NCI-H774 (cell line): ENCODE measurements at places on chromosomes 5 and 9.
A peak's percentile ranks its signal among the peaks of the same experiment; 100 is the strongest.

DNA sequence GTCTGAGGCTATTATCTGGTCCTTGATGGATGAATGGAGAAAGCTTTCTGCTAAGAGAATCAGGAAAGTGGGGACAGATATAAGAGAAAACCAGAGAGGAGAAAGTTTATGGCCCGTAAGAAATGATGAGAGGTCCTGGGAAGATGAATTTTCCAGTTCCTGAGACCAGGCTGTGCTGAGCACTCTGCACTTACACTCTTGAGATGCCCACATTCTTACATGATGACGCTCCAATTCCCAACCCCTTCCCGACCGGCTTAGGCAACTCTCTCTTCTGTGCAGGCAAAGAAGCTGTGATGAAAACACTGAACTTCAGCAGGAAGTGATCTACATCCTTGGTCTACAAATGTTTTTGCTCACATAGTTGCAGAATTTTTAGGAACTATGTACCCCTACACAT, 417.0 kb downstream of the ARHGEF28 start:
- no peak for DNase-seq

DNA sequence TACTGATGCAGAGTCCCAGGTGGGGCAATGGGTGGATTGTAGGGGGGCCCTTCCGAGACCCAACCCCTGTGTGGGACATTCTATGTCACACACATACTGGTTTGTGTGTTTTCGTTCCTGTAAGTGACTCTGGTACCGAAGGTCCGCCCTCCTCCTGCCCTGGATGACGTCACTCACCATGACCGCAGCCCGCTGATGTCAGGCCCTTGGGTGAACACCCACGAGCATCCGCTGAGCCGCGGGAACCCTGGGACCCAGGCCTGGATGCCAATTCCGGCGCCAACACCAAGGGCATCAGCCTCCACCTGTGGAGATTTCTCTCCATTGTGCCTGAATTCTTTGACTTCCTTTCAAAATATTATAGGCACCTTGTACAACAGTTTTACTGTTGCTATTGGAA, 184.3 kb downstream of the MTRR start:
- no peak for DNase-seq

- no peak for DNase-seq
Measured at GRCh38 chr9:36789886-36790285, 217.2 kb downstream of the MELK start.

DNA sequence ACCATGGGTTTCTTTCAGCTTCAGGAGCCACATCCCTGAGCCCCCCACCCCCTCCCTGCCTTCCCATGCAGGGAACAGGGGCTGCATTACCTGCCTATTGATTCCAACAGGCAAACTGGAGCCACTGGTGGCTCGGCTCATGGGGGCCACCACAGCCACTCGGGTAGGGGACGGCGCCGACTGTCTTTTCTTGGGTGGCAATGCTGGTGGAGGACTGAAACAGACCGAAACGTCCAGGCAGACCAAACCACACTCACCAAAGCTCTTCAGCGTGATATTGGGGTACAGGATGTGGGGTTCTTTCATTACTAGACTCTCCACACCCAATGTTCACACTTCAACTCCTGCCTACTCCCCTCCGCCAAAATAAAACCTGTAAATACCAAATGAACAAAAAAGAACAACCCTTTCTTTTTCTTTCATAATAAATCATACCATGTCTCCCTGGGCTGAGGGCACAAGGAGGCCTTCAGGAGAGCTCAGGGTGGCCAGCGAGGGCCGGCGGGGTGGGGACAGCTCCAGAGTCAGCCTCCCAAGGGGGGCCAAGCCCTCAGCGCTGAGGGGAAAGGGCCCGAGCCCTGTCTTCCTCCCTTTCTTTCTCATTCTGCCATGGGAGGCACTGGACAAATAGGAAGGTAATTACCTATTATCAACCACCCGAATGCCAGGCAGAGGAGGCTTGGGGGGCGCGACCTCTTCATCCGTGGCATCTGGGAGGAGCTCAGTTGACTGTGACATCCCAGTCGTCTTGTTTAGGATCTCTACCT, 83.3 kb downstream of the PRRT1B start:
- no peak for DNase-seq

DNA sequence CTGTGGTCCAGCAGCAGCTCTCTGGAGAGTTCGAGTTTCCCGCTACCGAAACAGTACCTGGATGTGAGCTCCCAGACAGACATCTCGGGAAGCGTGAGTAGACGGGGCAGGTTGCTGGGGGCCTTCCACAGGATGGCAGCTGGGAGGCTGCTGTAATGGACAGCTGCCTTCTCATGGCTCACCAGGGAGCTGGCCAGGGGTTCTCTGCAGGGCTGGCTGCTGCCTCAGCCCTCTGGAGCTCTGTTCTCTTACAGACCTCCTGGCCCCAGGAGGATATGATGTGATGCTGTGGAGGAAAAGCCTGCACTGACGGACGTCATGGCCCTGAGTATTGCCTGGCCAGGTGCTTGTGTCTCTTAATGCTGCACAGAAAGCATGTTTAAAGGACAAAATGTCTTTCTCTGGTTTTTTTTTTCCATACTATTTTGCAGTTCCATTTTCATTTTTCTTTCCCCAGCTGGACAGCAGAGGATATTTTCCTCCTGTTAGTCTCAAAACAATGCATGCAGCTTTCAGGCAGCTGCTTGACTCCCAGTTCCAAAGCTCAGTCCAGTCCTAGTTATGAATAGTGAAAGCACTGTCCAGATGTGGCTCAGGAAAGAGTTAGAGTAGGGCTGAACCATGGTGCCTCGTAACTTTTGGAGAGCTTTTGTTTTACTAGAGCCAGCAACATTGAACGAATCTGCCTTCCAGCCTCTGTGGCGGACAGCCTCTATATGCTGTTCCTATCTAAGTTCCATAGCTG, 77.5 kb upstream of the RARS1 start:
- no peak for DNase-seq

GRCh38 chr5:80216096-80216495, 39.8 kb downstream of the SERINC5 start:
- no peak for DNase-seq

DNA sequence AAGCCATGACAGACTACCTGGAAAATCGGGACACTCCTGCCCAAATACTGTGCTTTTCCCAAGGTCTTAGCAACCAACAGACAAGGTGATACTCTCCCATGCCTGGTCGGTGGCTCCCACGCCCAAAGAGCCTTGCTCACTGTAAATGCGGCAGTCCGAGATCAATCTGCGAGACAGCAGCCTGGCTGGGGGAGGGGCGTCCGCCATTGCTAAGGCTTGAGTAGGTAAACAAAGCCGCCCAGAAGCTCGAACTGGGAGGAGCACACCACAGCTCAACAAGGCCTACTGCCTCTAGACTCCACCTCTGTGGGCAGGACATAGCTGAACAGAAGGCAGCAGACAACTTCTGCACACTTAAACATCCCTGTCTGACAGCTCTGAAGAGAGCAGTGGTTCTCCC, 272.1 kb upstream of the CCNG1 start:
- DNase-seq, result no peak

GRCh38 chr5:92147798-92148197, 764.7 kb upstream of the ARRDC3 start:
- no peak for DNase-seq

- peak; percentile 2 for DNase-seq
Measured at GRCh38 chr5:116084287-116084691, 536 bp upstream of the COMMD10 start.

DNA sequence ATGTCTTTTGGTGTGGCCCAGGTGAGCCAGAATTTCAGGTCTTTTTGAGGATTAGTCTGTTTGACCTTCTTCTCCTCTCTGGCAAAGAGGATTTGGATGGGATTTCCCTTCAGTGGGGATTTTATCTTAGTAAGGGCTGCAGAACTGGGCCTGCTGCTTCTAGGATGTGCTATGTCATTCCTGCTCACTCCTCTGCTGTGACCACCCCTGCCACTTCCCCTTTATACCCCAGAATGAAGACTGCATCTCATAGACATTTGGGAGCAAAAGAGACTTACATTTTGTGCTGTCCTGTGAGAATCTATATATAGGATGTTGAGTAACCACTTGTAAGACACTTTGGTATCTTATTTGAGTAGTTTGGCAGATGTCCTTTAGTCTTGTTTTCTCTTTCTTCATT, 76.2 kb downstream of the ARHGAP26 start:
- no peak for DNase-seq

DNA sequence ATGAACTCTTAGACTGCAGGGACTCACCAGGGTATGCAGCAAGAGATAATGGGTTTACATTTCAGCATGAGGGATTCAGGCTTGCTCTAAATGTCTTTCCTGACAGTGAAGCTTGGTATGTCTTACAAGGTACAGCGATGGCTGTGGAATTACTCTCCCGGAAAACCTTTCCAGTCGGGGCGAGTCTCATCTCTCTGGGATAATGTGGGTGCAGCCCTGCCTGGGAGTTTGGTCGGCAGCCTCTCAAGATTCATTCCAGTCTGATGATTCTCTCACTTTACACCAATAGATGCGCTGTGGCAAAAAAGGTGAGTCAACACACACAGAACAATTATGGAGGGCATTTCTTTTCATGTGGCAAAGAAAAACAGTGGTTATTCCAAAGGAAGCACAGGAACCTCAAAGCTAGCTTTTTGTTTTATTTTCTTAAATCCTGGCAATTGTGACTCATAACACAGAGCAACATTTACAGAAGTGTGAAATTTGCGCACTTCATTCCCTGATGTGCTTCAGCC, 190.3 kb downstream of the DCP2 start:
- no peak for DNase-seq

- DNase-seq, result no peak
Measured at GRCh38 chr5:36755920-36756488, 120.6 kb upstream of the NIPBL start.

DNA sequence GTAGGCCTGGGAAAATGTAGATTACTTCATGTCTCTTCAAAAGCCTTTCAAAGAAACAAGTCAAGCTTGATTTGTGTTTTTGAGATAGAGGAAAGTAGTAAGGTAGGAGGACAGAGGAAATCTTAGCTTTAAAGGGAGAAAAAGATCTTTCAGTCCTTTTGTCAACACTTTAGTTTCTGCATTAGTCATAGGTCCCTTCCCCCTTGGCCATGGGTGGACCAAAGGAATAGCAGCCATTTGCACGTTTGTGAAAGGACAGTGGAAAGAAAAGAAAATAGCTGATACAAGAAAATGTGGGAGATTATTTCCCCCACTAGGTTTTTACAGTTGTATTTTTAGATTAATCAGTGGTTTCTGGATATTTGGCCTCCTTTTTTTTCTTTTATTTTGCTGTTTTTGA, 121.9 kb upstream of the GRHPR start:
- no peak for DNase-seq

GRCh38 chr9:712643-713042, 128.9 kb upstream of the DMRT1 start:
- DNase-seq, result no peak

DNA sequence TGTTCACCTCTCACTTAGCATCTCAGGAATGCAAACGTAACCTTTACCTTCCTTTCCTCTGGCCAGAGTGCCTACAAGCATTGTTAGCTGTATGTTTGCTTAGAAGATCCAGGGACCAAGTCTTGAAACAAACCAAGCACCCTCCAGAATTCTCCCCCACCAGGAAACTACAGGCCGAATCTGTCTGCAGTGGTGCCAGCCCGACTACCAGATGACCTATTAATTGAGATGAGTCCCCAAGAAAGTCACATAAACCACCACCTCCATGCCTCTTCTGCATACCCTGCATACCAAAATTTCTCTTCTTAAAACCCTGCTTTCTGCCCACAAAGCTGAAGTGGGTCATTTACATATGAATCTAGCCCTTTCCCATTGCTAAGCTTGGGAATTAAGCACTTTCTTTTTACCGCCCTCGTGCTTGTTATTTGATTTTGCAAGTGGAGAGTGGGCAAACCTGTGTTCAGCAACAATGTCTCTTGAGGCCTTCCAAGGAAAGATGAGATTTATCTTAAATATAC, 1239.1 kb downstream of the CDH12 start:
- DNase-seq, result no peak

DNA sequence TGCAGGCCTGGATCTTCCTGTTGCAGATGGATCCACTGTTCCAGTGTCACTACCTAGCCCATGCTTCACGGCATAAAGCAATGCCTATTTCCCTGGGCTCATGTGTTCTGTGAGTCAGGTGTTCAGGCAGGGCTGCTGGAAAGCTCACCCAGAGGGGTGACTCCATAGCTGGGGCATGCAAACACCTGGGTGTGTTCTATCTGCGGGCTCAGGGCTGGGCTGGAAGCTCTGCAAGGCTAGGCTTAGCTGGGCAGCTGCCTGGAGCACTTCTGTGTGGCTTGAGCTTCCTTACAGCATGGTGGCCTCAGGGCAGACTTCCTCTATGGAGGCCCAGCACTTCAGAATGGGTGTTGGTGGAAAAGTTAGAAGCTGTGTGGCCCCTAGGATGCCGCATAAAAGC, 139.9 kb downstream of the GADD45G start:
- DNase-seq, result no peak

DNA sequence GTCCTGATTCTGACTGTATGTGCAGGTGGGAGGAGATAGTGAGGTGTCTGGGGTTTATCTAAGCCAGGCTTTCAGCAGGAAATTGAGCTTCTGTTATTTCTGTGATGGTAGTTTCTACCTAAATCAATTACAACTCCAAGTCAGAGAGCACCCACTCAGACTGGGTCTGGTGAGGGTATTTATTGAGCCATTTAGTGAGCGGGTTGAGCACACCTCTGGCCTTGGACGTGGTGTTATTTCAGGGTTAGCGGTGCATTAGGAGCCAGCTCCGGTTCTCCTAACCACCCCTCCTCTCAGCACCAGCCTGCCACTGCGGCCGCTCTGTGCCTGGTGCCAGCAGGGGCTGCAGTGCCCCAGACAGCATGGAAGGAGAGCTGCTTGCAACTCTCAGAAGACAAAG, 238.9 kb downstream of the CACNA1B start:
- DNase-seq, result no peak

- no peak for DNase-seq
Measured at GRCh38 chr5:141681695-141682641, at the start of gene ARAP3. TSS of gene ARAP3 (minus strand) at chr5:141682230. CDS start at chr5:141680486, 1,744 bp downstream.

GRCh38 chr5:180286-180918, 10.9 kb upstream of the LRRC14B start:
- no peak for DNase-seq

DNA sequence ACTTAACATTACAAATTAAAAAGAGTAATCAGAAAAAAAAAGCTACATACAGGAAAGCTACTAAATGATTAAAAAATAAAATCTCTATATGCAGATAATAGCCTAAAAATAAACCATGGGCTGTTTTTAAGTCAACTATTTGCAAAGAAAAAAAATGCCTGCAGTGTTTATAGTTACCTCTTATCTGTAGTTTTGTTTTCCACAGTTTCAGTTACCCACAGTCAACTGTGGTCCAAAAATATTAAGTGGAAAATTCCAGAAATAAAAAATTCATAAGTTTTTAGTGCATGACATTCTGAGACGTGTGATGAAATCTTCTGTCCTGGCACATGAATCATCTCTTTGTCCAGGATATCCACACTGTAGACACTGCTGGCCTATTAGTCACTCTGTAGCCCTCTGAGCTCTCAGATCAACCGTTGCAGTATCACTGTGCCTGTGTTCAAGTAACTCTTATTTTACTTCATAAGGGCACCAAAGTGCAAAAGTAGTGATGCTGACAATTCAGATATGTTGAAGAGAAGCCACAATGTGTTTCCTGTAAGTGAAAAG, 59.2 kb downstream of the PRELID2 start:
- no peak for DNase-seq

DNA sequence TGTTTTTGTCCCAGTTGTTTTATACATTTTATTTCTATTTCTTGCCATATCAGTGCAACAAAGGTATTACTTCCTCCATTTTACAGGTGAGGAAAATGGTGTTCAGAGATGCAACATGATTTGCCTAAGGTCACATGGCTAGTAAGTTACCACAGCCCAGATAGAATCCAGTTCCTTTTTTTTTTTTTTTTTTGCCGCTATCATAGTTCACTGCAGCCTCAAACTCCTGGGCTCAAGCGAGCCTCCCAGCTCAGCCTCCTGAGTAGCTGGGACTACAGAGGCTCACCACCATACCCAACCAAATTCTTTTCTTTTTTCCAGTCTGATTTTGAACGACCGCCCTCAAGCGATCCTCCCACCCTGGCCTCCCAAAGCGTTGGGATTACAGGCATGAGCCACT, 480 bp upstream of the CCDC69 start:
- DNase-seq, result no peak
